Stimulated activated CD8-positive, alpha-beta memory T cell treated with anti-CD3 and anti-CD28 coated beads, Interleukin-15, amount 100 ng/mL, for 24 hours (primary cell): ENCODE measurements at places on chromosomes 5 and 9.

- DNase-seq: no peak
Observed at GRCh38 chr5:128378632-128379031, 159.4 kb downstream of the FBN2 start.

DNA sequence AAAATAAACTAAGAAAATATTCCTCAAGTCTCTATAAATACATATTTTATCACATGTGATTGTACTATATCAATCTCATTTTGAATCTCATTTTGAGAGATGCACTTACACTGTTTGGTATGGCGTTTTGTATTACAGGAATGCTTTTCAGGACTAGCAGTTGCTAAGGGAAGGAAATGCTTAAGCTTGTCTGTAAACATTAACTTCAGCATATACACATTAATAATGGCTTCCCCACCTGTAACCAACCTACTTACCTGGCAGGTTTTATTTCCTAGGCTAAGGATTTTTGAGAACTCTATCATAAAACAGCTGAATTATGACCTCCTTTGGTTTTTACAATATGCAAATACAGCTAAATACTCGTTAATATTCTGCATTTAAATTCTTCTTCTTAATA lies 141.0 kb upstream of the GRHPR start:
- DNase-seq: no peak

GRCh38 chr9:97563458-97564135 lies 62.1 kb downstream of the TMOD1 start:
- no peak for DNase-seq

GRCh38 chr9:2597483-2597882 lies 24.1 kb upstream of the VLDLR start:
- DNase-seq: no peak

- DNase-seq: no peak
Observed at GRCh38 chr9:88488166-88488565, 46.8 kb upstream of the NXNL2 start.

DNA sequence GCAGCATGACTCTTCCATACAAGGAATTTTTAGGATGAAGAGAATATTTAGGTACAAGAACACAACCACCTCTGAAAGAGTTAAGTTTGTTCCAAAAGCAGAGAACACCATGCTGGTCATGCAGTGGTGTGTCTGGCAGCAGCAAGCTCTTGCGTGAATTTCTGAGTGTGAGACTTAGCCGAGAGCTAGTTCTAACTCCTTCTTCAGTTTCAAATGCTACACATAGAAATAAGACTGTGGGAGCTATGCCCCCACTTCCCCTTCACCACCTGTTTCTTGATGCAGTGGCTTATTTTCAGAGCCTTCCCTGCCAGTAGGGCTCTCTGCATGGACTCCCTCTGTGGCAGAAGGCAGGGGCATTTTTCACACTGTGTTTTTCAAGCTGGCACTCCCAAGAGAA lies 122.9 kb upstream of the ZNF366 start:
- DNase-seq: no peak

DNA sequence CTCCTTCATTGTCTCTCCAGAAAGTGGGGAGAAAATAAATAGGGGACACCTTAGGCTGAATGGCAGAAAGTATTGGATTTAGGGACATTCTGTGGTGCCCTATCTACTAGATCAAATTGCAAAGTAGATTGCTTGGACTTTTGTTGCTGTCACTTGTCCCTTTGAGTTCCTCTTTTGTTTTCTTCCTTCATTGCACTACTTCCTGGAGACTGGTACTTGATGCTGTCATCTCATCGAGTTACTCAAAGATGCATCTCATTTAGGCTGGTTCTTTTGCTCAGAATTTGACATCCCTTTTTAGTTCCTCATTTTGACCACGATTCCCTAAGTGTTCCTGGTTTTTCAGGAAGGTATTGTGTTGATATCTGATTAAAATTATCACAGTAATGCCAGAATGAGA lies 137.6 kb downstream of the ADGRV1 start:
- DNase-seq: no peak

- DNase-seq: no peak
Observed at GRCh38 chr5:1276930-1277329, 17.9 kb downstream of the TERT start.

DNA sequence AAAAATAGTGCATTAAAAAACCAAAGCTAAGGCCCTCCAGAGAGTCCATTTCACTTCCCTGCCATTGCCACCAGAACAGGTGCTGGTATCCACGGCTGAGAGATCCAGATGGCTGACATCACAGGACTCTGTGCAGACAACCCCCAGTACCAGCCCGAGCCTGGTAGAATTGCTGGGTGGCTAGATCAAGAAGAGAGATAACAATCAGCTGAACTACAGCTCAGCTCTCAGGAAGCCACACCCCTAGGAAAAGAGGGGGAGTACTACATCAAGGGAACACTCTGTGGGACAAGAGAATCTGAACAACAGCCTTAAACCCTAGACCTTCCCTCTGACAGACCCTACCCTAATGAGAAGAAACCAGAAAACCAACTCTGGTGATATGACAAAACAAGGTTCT lies 73.8 kb upstream of the SLIT3 start:
- no peak for DNase-seq

- no peak for DNase-seq
Observed at GRCh38 chr9:98159301-98159700, 33.1 kb downstream of the CORO2A start.

DNA sequence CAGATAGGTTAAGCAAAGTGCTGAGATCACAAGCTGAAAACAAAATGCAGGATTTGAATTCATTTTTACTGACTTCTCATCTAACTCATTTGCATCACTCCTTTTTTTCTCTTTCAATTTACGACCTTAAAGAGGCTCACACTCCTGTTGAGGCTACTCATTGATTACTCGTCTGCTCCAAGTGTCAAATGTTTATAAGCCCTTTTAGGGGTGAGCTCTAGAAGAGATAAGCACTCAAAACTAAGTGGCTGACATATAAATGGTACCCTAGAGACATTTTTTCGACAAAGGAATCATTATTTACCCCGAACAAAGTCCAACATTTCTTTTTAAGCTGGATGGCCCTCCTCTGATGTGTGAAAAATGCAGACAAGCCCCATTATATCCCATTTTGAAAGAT lies 483.1 kb downstream of the MAT2B start:
- no peak for DNase-seq

- DNase-seq: no peak
Observed at GRCh38 chr5:31217446-31217845, 24.0 kb downstream of the CDH6 start.

DNA sequence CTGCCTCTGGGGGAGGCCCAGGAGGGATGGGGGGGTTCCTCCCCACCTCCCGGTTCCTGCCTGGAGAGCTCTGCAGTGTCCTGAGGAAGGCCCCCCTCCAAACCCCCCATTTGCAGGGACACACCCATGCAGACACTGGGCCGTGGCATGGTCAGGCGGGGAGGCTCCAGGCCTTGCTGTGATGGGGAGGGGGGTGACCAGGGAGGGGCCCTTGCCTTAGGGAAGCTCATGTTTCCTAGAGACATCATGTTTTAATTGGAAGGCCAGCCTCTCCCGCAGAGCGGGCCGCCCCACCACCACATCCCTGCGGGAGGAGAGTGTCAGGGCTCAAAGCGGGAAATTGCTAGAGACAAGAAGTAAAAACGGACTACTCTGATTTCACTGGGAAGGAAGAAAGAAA lies 12.0 kb downstream of the PRRX2 start:
- DNase-seq: no peak

DNA sequence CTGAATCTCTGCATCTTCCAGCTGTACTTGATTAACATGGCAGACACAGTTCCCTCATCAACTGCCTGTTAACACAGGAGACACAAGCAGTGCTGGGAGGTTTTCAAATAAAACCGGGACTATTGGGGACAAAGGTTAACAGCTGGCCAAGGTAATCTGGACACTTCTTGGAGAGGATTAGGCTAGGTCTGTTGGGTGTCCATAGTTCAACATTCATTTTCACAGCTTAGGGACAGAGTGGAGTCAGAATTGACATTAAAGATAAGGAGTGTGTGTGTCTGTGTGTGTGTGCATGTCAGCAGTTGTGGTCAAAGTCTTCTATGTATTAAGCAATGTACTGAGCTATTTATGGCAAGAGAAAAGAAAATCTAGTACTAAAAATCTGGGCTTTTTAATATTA lies 216.2 kb downstream of the MED10 start:
- no peak for DNase-seq

GRCh38 chr9:122053567-122054350 lies 39.3 kb downstream of the TTLL11 start:
- no peak for DNase-seq

GRCh38 chr5:95730730-95731570 lies at the start of gene RHOBTB3:
TSS of gene RHOBTB3 (plus strand) at chr5:95731336. CDS start at chr5:95731683, 347 bp downstream.
- DNase-seq: no peak

DNA sequence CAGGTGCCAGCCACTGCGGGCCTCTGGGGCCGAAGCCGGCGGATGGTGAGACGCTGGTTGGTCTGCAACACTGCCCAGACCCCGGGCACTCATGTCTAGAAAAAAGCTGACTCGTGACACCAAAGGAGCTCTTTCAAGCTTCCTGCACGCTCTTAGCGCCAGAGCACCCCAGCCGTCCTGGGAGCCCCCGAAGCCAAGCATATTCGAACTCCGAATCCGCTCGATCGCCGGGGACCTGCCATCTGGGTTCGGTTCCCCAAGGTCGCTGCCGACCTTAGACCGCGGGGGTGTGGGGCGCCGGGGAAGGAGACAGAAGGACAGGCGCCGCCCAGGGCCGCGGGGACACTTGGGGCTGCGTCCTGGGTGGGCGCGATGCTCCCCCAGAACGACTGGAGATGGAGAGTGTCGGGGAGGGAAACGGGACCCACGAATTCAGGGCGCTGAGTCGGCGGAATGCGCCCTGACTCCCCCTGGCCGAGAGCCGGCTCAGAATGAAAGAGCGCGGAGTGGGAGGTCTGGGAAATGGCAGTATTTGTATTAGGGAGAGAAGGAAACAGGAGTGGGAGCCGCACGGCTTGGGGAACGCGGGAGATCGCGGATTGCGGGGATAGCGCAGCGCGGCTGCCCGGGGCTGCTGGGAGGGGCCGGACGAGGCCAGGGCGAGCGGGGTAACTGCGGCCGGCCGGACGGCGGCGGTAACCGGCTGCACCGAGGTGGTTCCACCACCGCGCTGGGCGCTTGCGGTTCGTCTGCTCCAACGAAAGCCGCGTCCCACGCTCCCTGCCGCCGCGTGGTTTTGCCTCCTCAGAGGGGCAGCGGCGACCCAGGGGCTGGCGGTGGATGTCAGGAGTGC lies 20.1 kb upstream of the MARCHF6 start:
- no peak for DNase-seq

GRCh38 chr9:13705918-13706317 lies 426.4 kb upstream of the MPDZ start:
- DNase-seq: no peak
